AG09319 (cell line): ENCODE measurements at places on chromosomes 12 and 14.

DNA sequence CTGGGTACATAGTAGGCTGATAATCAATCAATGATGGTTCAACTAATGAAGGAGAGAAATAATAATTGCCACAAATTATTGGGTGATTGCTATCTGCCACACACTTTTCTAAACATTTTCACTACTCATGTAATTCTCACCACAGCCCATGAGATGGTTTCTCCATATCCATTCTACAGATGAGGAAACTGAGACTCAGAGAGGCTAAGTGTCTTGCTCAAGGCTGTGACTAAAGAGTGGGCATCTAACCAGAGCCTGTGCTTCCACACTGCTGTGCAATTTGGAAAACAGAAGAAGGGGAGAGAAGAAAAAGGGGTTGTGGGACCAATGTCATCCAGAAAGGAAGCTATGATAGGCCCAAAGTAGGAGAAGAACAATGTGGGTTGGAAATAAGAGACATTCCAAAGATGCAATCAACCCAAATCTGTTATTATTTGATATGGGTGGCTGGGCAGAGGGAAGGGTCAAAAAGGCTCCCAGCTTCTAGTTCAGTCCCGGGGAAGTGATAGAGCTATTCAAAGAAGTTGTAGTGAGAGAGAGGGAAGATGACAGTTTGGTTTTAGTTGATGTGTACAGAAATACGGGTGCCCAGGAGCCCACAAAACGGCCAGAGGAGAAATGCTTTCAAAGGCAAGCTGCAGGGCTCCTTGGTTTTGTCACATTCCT is 483 bp upstream of the NR1H4 start:
- no peak for DNase-seq

DNA sequence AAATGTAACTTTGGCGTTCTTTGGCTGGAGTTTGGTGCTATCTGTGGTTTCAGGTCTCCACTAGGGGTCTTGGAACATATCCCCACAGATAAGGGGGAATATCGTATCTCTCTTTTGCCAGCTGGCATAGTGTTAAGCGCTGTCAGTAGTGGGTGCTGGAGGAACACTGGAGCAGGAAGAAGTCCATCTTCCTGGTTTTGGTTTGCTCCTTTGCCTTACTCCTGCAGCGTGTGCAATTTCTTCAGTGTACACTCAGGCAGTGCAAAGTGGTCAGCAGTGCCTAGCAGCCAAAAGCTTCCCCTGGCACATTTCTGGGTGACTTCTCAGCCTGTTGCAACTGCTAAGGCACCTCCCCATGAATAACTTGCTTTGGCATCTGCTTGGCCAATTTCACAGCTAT is 11.7 kb upstream of the RIPK3 start:
- DNase-seq: no peak

DNA sequence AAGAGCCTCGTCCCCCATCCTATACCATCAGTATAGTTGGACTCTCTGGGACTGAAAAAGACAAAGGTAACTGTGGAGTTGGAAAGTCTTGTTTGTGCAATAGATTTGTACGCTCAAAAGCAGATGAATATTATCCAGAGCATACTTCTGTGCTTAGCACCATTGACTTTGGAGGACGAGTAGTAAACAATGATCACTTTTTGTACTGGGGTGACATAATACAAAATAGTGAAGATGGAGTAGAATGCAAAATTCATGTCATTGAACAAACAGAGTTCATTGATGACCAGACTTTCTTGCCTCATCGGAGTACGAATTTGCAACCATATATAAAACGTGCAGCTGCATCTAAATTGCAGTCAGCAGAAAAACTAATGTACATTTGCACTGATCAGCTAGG is 13.6 kb downstream of the ARHGAP5 start:
- no peak for DNase-seq

- DNase-seq: no peak
These were observed 96.9 kb upstream of the TBX3 start for GRCh38 chr12:114780746-114781399.

- no peak for DNase-seq
These were observed at the start of gene LTB4R for GRCh38 chr14:24310646-24311604. LTB4R (plus strand) TSS chr14:24311502; CDS start chr14:24315652, 4,150 bp downstream.

- no peak for DNase-seq
These were observed 11.8 kb downstream of the CD163L1 start for GRCh38 chr12:7431993-7432685.

GRCh38 chr12:77842430-77842829 is 11.7 kb downstream of the NAV3 start:
- no peak for DNase-seq
